ENCODE measurements at places on chromosomes 4 and X.
A peak's percentile ranks its signal among the peaks of the same experiment; 100 is the strongest.

DNA sequence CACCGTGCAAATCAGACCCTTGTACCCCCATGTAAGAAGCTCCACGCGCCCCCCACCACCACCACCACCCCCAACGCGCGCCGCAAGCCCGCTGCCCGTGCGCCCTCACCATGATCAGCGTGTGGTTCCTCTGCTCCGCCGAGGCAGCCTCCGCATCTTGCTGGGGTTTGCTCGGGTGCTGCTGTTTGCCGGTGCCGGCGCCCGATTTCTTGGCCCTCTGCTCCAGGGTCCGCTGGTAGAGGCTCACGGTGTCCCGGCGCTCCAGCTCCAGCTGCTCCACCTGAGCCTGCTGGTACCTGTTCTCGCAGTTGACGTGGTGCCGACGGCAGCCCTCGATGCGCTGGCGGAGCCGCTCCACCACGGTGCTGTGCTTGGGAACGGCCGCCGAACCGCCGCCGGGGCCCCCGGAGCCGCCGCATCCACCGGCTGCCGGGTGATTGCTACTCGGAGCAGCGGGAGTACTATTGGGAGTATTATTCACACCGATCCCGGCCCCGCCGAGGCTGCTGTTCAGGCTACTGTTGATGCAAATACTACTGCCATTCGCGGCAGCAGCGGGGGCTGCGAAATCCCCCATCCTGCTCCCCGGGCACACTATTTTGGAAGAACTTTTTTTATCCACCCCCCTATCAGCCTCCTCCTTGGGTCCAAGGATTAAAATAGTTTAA lies 1.1 kb downstream of the MAML3 start:
- no peak for DNase-seq

GRCh38 chr4:15964159-15964558 lies 1.2 kb upstream of the FGFBP2 start:
- no peak for DNase-seq

- no peak for DNase-seq
Observed at GRCh38 chr4:121370729-121371325, 10.0 kb downstream of the QRFPR start.

DNA sequence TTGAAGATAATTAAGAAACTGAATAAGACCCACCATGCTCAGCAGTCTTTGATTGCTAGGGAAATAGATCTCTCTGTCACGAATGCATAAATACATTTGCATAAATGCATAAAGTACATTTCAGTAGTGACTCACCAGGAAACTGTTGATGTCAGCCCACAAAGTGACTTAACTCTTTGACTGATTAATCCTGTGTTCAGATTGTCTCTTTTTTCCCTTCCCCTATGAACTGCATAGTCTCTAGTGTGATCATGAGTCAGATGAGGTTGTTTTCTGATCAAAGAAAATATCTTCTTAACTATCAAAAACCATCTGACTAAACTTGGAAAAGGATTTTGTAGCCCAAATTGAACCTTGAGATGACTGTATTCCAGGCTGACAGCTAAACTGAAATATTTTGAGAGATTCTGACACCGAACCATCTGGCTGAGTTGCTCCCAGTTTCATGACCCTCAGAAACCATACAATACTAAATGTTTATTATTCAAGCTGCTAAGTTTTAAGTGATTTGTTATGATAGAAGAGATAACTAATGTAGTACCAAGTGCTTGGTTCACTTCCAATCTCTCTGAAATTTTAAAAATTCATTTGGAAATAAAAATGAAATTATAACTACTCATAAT lies 1381.5 kb upstream of the AGA start:
- DNase-seq = no peak

DNA sequence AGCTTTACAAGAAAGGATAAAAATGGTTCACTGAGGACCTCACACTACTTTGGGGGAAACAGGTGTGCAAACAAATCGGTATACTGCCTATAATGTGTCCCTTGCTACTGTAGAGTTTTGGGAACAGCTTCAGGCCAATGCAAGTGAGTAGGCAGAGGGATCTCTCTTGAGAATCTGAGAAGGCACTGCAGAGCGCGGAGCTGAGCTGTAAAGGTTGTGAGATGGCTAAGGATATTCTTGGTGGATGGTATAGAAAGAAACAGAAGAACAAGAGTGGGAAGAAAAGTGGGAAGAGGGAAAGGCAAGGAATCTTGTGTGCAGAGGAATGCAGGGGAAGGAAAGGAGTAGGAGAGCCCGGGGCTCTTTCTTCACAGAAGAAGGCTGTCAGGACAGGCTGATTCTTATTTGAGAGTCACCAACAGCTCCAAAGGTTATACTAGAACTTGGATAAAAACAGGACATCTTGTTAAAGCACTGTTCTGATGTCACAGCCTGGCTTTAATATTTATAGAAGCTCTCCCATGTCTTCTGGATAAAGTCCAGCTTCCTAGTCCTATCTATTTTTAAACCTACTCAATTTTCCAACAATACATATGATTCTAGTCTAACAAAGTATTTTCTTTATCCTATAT lies 985.6 kb upstream of the HS3ST1 start:
- no peak for DNase-seq

DNA sequence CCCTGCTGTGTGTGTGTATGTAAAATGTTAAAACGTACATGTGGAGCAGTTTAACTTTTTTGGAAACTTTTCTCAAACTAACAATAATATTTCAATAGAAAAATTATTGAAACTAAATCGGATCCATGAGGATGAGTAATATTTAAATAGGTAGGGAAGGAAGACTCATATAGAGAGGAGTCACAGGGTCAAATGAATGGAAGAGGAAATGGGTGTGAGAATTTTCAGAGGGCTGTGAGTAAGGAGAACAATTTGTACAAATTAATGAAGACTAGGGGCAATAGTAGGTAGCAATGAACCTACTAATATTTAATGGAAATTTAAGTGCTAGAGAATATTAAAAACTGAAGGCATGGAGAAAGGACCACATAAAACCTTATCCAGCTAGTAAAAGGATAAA lies 290.7 kb upstream of the PCDH18 start:
- DNase-seq = no peak

DNA sequence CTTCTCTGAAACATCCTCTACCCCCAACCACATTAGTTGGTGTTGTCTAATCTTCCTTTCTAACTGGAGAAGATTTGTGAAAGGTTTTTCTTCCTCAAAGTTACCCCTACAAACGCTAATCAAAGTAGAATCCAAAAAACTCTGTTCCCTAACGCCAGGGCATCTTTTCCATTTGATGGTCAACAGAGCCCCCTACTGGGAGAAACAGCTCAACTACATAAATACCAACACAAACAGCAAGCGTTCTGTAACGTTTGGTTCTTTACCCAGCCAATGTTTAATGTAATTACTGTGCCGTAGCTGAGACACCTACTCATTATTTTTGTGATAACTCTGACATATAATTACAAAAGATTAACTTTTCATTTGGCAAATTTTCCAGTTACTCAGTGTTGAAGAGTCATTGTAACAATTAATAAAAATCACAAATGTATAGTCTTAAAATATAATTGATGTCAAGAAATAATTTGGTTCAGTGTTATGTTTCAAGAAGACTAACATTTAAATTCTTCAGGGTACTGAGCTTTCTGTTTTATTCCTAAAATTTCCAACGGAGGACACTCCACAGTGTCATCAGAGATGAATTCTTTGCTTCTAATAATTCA lies 94.9 kb upstream of the TBC1D9 start:
- peak; percentile 15 for DNase-seq

- DNase-seq = no peak
Observed at GRCh38 chr4:159549098-159549518, 446.2 kb downstream of the RAPGEF2 start.

DNA sequence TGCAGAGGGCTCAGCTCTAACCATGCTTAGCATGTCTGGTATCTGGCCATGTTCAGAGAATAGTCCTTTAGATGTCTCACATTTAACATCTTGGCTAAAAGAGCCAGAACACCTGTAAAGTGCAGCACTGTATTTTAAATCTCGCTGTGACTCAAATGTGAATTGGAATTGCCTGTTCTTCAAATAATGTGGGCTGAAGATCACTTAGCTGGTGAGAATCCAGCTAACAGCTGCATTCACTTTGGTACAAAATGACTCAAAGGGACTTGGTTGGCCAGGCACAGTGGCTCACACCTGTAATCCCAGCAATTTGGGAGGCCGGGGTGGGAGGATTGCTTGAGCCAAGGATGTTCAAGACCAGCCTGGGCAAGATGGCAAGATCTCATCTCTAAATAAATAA lies 63.5 kb upstream of the PLAC8 start:
- no peak for DNase-seq

Data from NCI-H187 (cell line).